ENCODE measurements at places on chromosomes 1 and 21.
A peak's percentile ranks its signal among the peaks of the same experiment; 100 is the strongest.

GRCh38 chr1:167957710-167958109 lies 20.8 kb upstream of the MPC2 start:
- no peak for DNase-seq

DNA sequence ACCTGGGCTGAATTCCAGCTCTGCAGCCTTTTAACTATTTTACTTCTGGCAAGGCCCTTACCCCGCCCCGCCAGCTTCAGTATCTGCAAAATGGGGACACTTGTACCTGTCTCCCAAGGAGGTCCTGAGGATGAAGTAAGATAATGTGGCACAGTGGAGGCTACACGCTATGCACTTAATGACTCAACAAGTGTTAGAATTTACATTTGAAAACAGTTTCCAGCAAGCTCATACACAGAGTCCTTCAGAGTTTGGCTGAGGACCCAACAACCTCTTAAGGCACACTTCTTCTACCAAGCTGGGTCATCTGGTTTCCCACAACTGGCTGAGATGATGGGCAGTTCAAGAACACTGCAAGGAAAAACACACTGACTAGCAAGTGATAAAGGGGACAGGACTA lies 30.2 kb upstream of the SLC22A15 start:
- no peak for DNase-seq

DNA sequence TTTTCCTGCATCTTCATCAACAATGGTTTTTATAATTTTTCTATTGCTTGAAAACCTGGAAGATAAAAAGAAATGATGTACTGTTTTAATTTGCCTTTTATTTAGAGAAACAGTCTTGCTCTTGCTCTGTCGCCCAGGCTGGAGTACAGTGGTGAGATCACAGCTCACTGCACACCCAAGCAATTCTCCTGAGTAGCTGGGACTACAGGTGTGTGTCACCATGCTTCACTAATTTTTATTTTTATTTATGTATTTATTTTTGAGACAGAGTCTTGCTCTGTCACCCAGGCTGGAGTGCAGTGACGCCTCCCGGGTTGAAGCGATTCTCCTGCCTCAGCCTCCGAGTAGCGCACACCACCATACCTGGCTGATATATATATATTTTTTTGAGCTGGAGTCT lies 43.0 kb upstream of the RPL11 start:
- DNase-seq, result no peak

GRCh38 chr1:24505816-24506215 lies 3.2 kb downstream of the RCAN3 start:
- no peak for DNase-seq

- no peak for DNase-seq
Measured at GRCh38 chr1:4113897-4114296, 213.8 kb upstream of the C1orf174 start.

DNA sequence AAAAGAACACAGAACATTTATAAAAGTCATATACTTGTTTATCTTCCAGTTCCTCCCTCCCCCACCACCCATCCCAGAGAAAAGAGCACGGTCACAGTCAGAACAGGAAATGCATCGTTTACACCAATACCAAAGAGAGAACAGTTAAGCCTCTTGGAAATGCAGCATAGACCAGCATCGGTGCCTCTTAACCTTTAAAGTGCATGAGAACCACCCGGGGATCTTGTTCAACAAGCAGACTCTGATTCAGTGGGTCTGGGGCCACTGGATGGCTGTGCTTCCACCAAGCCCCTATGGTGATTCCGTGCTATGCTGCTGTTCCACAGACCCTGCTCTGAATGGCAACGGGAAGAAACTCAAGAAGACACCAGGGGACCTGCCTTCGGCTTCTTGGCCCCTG lies 19.2 kb downstream of the FAM89A start:
- no peak for DNase-seq

GRCh38 chr1:24248859-24249258 lies 61.8 kb upstream of the IFNLR1 start:
- DNase-seq, result no peak

GRCh38 chr1:183859831-183860230 lies 54.9 kb downstream of the RGL1 start:
- no peak for DNase-seq

DNA sequence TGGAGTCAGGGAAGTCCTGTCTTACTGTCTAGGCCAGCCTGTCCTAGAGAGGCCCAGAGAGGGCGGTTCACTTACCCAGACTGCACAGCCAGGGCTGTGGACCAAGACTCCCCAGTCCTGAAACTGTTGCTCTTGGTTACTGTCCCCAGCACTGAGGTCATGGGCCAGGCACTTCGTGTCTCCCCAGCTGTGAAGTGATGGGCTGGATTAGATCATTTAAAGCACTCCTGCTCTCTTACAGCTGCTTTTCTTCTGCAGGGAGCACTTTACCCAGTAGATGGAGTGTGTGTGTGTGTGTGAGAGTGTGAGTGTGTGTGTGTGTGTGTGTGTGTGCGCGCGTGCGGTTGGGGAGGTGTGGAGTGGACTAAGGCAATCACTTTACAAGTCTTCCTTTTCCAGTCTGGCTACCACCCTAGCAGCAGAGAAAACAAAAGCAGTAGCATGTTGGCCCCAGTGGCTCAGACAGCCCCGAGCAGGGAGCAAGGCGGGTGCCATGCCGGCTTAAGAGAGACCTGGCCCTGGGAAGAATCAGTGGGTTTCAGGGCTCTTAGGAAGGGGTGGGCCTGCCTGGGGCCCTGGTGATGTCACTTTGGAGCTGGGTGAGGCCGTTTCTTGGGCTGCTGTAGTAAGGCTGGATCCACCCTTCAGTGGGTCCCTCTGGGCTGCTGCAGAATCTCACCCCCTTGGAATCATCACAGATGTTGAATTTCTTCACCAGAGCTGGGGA lies 2.4 kb downstream of the SPSB1 start:
- DNase-seq, result no peak

- no peak for DNase-seq
Measured at GRCh38 chr1:246005067-246005466, 502.0 kb downstream of the SMYD3 start.

- no peak for DNase-seq
Measured at GRCh38 chr1:45230537-45230936, 24.1 kb upstream of the ZSWIM5 start.

- no peak for DNase-seq
Measured at GRCh38 chr21:25036775-25037174, 570.5 kb downstream of the MRPL39 start.

GRCh38 chr1:152426731-152427130 lies 12.7 kb upstream of the CRNN start:
- DNase-seq, result no peak

- no peak for DNase-seq
Measured at GRCh38 chr1:65065524-65066418, 82.2 kb upstream of the AK4 start.

- no peak for DNase-seq
Measured at GRCh38 chr1:25889470-25889869, 14.0 kb upstream of the PAQR7 start.

GRCh38 chr1:185491604-185492003 lies 174.6 kb upstream of the IVNS1ABP start:
- DNase-seq, result no peak

- no peak for DNase-seq
Measured at GRCh38 chr1:33191731-33192275, 10.0 kb upstream of the TRIM62 start.

GRCh38 chr1:53393325-53393792 lies 65.5 kb upstream of the LRP8 start:
- peak; percentile 21 for DNase-seq

DNA sequence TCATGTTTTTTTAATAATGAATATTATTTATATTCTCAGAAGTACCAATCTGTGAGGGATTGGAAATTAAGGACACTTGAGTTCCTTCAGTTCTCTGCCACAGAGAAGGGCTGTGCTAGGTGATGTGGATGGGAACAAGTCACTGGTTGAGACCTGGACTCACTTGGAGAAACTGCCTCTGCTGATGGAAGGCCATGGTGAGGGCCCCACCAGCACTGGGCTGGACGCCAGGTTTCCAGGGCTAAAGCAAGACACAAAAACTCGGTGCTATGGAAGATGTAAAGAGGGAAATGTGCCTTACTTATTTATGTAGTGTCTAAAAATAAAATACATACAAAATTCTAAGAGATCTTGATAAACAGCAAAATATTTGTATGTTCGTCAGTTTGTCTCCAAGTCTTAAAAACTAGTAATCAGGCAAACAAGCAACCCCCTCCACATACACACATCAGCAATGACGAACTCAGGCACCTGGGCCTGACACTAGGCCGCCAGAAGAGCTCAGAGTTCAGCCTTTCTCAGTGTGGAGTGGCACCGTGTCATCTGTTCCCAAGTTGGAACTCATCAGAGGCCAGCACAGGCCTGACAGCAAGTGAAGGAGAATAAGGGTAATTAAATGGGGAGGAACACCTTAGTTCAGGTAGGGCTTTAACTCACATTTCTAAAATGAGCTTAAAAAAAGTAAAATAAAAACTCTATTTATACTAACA lies 19.6 kb downstream of the SIPA1L2 start:
- DNase-seq, result no peak

DNA sequence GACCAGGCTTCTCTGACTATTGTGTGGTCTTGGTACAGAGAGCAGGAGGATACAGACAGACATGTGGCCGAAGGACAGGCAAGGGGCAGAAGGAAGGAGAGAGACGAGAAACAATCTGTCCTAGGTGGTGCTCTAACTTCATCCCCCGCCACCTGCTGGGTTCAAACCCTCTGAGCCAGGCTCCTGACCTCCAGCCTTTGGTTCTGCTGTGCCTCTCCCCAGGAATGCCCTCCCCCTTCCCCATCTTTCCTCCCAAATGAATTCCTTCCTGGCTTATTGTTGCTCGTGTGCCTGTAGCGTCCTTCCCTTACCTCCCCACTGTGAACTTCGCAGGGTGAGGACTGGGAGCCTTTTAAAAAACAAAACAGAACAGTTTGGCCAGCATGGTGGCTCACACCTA lies 5.4 kb downstream of the TCEA3 start:
- no peak for DNase-seq

DNA sequence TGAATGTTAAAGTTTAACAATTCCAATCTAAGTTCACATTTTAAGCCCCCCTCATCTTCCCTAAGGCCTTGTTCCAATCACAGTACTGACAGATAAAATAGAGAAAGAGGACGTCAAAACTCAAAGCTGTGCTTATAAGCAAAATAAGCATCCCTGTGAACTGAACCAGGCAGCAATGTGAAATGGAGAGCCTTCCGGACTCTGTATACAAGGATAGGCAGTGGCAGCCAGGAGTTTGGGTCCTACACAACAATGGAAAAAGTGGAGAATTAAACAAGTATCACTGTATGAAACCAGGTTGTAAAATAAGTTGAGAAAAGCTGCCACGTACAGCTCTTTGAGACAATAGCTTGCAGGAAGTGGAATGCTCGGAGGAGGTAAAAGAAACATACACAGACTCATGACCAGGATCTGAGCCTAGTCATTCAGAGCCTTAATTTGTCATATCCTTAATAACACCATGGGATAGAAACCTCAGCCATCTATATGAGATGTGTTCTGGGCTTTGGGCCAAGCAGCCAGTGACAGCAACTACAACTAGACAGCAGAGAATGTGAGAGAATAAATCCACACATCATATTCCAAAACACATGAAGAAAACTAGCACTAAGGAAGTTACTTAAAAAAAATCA lies 55.2 kb upstream of the PALMD start:
- no peak for DNase-seq

GRCh38 chr1:171654942-171655745 lies 2.7 kb upstream of the MYOC start:
- DNase-seq, result no peak

- no peak for DNase-seq
Measured at GRCh38 chr1:209162651-209163050, 420.9 kb upstream of the CAMK1G start.

- no peak for DNase-seq
Measured at GRCh38 chr1:239418681-239419080, 32.3 kb downstream of the CHRM3 start.

GRCh38 chr1:12097321-12097720 lies 34.2 kb downstream of the TNFRSF8 start:
- DNase-seq, result no peak
